ENCODE measurements at places on chromosomes 1 and 21.

GRCh38 chr1:105785021-105785420 lies 1271.5 kb upstream of the PRMT6 start:
- DNase-seq: no peak

GRCh38 chr1:85611856-85612255 lies 31.3 kb downstream of the CCN1 start:
- peak; percentile 93 for DNase-seq

DNA sequence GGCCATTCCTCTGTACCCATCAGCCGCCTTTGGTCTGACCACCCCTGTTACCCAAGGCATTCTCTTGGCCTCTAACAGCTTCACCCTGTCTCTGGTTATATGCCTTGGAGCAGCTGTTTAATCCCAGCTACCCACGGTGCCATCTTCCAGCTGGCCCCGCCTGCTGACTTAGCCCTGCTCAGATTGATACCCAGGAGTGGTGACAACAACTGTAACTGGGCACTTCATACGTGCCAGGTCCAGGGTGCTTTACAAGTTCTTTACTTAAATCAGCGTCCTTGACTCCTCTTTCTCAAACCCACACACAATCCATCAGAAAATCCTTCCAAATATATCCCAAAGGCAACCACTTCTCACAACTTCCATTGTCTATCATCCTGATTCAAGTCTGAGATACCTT lies 37.2 kb upstream of the HMGB4 start:
- no peak for DNase-seq

GRCh38 chr1:51728611-51729155 lies 111.8 kb downstream of the OSBPL9 start:
- no peak for DNase-seq

GRCh38 chr1:7256526-7256925 lies 471.3 kb downstream of the CAMTA1 start:
- no peak for DNase-seq

GRCh38 chr1:120133228-120133927 lies 42.9 kb downstream of the SEC22B start:
- no peak for DNase-seq

GRCh38 chr1:206470692-206471414 lies 577 bp downstream of the IKBKE start:
- no peak for DNase-seq

GRCh38 chr1:183533617-183534174 lies 56.6 kb downstream of the NCF2 start:
- no peak for DNase-seq

DNA sequence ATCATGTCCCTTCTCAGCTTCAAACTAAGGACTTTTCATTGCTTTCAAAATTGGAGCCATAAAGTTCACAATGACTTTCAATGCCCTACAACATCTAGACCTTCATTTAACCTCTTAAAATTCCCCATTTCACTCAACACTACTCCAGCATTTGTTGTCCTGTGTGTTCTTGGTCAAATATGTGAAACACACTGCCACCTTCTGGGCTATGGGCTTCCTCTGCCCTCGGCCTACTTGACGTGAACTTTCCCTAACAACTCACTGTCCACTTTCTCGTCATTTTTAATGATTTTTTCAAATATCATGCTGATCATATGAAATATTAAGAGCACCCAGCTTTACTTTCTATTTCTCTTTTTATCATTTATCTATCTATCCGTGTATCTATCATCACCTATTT lies 2018.4 kb downstream of the NCAM2 start:
- DNase-seq: no peak

GRCh38 chr1:53323316-53323715 lies 4.6 kb downstream of the LRP8 start:
- DNase-seq: no peak

- DNase-seq: no peak
Measured at GRCh38 chr1:1001057-1001783, 1.3 kb upstream of the HES4 start.

DNA sequence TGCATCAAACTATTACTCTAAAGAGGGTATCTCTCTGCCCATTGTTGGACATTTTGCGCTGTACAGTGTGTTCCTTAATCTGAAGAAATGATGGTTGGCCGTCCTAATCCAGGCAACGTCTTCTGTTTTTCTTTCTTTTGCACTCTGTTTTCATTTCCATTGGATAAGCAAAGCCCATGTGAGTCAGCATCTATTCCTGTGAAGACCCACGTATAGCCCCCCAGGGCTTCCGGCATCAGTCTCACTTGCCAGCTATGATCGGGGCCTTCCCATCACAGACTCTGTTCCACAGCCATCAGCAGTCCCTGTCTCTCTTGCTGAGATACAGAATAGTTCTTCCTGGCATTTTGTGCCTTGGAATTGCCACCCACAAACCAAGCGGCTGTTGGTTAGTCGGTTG lies 29.2 kb upstream of the BRDT start:
- DNase-seq: no peak

GRCh38 chr1:28244549-28245251 lies 8.8 kb downstream of the ATP5IF1 start:
- DNase-seq: no peak

- DNase-seq: no peak
Measured at GRCh38 chr1:84122780-84123382, 21.2 kb upstream of the PRKACB start.

DNA sequence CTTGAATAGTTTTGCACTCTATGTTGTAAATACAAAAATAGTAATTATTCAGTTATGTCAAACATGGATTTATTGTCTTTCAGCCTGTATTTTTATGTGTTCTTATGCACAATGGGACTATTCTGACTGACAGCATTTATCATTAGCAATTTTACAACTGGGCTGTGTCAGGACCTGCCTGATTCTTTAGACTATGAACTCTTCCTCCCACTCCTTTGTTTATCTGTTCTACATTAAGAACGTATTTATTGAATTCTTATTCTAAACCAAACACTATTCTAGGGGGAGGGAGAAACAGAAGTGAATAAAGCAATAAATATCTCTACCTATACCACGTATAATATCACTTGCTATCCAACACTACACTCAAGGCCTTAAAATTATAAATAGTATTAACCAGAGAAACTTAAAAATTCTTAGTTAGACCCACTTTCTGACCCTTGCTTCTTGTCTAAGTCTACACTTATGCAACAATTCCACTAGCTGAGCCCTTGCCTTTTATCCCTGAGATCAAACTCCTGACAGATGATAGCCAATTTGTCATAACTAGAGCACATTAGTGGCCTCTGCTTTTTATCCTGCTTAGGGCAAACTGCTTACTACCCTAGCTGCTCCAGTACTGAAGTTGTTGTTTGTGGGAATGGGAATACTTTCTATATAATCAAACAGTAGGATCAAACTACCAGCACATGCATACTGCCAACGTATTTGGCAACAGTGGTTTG lies 494.3 kb downstream of the BRINP3 start:
- DNase-seq: no peak

- no peak for DNase-seq
Measured at GRCh38 chr1:30273021-30273325, 450.4 kb downstream of the MATN1 start.

DNA sequence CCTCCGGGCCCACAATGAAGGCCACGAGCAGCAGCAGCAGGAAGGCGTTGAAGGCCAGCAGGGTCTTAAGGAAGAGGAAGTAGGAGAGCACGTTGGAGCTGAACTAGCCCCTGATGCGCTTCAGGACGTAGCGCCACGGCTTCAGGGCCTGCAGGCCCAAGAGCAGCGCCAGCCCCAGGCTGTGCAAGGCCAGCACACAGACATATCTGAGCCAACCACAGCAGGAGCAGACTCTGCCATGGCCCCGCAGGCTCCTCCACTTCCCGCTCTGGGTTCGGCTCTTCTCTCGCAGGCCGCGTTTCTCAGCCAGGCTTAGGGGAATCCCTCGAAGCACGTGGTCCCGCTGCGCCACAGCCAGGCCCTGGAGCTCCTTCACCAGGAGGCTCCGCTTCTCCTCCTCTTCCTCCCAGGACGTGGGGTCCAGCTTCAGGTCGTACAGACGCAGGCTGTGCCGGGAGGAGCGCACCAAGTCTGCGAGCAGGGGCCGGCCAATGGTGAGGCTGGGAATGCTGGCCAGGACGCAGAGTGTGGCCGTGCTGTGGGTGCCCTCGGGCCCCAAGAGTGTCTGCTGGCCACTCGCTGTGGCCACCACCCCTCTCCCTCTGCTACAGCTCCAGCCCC lies 41.7 kb downstream of the ZNF691 start:
- DNase-seq: no peak

DNA sequence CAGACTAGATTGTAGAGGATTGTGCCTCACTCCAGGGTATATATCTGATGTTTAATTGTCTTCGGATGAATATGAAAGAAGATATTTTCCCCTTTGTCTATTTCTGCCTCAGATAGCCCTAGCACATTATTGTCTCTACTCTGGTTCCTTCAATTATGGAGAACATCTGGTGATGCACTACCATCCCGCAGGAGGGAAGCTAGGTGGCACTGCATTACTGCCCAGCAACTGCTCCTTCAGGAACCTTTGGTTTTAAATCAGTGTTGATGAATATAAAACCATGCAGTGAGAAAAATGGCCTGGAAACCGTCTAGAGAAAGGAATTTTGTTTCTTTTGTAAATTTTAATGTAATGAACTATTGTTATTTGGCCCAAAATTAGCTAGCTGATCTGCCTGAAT lies 68.5 kb downstream of the GPR88 start:
- no peak for DNase-seq

DNA sequence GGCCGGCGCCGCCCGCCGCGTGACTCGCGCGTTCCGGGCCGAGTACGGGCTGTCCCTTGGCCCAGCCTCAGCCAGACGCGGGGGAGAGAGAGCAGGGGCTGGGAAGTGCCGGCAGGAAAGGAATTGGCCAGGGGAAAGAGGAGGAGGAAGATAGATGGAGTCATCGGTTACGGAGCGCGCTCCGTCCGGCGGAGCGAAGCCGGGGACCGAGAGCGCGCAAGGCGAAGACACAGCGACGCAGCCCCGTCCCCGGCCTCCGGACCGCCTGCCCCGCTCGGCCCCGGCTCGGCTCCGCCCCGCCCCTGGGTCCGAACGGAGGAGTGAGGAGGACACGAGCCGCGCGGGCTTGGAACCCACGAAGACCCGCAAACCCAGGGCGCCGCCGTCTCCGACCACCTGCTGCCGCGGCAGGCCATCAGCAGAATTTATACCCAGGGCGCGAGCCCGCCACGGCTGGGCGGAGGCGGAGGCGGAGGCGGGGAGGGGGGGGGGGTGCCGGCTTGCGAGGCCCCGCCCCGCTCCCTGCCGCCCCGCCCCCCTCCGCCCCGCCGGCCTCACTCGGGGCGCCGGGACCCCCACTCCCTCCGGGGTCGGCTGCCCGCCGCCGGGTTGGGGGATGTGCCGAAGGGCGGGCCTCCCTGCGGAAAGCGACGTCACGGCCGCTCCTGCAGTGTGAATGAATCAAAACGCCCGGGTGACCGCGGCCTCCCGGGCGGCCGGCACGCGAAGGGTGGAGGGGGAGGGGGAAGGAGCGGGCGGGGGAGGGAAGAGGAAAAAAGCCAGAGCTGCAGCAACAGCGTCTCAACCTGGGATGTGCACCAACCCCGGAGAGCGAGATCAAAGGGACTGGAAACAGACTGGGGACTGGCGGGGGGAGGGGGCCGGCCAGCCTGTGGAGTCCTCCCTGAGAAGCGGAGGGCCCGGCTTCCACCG lies at the start of gene LHX4:
LHX4 (plus strand) TSS at position 782 of the 933 bp plus-strand sequence. CDS start 266 bp downstream, outside the sequence.
- no peak for DNase-seq

DNA sequence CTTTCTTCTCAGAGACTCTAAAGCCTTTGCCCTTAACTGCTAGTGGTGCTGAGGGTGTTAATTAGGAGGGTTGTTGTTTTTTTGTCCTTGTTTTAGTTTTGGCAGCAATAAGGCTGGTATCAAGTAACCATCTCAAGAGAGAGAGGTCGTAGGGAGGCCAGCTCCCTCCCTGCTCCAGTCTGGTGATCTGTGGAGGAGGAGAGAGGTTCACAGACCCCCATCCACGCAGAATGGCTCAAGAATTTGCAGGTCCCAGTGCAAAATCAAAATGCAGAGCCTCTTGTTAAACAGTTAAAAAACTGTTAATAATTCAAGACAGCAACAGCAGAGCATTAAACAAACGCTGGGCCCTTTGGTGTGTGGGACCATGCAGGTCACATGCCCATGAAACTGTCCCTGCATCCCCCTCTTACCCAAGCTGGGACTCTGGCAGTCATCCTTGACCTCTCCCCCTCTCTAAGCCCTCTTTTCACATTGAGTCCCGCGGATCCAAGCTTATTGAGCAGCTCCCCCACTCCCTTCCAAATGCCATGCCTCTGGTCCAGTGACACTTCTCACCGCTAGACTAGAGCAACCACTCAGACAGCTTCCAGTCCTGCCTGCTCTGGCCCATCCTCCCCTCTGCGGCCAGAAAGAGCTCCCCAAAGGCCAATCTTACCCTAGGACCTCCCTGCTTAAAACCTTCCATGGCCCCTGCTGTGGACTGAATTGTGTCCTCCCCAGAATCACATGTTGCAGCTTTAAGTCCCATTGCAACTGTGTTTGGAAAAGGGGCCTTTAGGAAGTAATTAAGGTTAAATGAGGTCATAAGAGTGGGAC lies 47.7 kb upstream of the RPL11 start:
- DNase-seq: no peak

DNA sequence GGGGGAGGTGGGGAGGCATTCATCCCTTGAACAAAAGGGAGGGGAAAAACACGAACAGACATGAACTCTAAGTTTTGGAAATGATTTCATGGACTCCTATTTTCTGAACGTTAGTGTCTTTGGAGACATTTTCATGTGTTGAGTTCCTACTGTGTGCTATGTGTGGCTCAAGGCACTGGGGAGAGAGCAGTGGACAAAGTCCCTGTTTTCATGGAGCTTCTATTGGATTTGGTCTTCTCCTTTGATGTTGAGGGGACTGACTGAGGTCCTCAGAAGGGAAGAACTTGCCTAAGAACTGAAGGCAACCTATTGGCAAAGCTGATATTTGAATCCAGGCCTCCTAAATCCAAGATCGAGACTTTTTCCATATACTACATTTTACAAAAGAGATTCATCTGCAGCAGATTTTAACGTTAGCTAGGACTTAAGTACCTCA lies 30.4 kb downstream of the JUN start:
- DNase-seq: no peak

DNA sequence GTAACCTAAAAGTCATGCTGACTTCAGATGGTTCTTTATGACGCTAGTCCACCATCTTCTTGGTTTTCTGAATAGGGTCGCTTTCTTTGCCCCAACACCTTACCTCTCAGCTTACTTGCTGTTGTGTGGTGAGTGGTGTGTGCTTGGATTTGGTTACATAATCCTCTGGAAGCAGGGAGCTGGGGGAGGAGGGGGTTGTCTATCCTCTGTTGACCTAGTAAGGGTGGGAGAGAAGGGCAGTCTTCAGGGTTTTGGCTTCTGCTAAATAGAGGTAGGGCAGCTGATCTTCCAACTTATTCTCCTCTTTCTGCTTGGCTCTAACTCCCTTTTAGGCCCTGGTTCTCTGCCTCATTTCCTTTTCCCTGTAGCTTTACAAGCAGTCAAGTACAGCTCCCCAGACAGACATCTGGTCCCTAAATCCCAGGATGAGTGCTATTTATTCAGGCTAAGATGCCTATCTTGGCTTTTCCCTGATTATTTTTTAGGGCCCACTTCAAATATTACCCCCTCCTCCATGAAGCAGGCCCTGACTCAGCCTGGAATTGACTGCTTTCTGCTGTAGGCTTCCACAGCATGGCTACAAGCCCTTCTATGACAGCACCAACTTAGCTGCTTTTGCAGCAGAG lies 6.4 kb upstream of the REN start:
- no peak for DNase-seq
